ENCODE measurements at places on chromosomes 3 and 15.

DNA sequence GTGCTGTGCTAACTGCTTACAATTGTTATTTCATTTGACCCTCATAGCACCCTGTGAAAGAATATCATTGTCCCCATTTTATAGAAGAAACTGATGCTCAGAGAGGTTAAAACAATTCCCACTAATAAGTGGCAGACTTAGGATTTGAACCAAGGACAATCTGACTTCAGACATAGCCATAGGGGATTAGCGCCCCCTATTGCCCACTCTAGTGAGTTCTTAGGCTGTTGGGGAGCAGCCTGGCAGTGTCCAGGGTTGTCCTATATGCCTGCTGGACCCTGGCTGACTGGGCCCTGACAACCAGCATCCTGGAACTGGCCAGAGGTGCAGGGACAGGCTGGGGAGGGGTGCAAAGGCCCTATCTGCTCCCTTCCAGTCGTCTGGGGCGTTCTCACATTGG is 15.4 kb downstream of the DPH3 start:
- no peak for DNase-seq

GRCh38 chr15:61182946-61183345 is 46.2 kb downstream of the RORA start:
- DNase-seq, result no peak

DNA sequence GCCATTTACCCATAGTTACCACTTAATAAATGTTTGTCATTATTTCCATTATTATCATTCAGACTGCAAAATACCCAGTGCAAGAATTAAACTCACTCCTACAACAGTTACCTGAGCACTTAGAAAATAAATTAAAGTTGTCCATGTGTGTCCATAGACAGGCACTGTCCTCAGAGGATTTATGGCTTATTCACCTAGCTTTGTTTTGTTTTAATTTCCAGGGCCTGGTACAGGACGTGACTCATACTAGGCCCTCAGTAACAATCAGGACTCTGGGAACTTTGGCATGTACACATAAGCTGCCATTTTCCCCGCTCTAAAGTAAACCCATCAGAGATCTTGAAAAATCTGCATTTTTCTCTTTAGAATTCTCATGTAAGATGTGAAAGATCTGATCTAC is 458.5 kb upstream of the ARRDC4 start:
- no peak for DNase-seq

DNA sequence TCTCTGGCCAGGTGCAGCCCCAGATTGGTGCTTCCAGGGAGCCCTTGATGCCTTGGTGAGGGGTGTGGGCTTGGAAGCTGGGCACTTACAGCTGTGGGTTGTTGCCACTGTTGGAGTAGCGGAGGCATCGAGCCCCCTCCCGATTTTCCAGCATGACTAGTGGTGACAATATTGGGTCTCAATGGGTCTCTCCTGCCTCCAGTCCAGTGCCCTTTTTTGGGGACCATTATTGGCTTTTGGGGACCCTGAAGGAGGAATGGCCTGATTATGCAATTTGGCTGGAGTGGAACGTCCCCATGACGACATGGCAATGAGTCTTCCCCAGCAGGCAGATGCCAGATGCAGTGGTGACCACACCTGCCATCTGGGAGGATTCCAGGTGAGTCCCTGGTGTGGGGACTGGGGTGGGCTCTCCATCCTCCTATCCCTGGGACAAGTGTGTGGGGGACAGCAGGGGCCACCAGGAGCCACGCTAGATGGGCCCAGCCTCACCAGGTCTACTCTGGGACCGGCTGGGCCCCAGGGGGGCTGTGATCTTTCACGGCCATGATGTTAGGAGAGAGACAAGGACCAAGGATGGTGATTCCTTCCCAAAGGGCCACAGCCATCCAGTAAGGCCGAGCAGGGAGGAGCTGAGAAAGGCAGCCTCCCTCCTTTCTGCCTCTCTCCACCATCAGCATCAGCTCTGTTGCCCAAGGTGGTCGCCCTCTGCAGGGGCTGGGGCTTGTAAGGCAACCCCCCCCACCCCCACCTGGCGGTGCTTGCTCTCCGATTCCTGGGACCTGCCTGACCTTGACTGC is 196.8 kb downstream of the GOLGA6L6 start:
- DNase-seq, result no peak

DNA sequence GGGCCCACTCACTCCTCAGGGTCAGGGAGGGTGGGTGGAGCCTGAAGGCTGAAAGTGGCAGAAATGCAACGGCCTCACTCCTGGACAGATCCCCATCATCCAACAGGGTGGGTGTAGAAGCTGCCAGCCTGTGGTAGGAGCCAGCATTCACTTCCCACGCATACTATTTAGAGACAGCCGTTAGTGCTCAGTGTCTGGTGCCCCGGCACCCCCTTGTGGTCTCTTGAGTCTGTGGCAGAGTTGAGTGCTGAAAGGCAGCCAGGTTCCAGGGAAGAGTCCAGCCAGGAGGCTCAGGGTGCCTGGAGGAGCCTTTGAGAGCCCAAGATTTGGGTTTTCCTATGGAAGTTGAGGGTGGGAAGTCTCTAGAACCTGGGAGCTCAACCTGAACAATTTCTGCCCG is 2.1 kb upstream of the GNAT1 start:
- DNase-seq, result no peak

- no peak for DNase-seq
Measured at GRCh38 chr3:171378586-171378985, 81.6 kb downstream of the TNIK start.

DNA sequence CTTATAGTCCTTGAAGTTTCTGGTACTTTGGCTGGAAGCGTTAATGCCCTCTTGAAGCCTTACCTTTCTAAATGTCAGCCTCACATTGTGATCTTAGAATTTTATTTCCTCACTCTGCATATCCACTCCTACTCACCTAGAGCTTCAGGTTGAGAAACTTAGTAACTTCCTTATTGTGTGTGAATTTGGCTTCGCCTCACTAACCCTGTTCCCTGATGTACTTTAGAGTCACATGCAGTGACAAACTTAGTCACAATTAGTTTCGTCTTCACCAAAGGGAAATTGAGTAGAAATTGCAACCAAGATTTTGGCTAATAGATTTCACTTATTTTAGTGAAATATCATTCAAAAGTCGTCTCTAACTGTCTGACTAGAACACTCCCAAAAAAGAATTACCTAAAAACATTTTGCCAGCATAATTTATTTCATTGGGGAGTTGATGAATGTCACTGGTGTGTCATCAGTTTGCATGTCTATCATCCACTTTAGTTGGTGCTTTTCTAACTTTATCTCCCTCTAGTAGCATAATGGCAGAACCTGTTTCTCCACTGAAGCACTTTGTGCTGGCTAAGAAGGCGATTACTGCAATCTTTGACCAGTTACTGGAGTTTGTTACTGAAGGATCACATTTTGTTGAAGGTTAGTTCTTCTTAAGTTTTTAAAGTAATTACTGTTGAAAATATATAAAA is 960 bp downstream of the MFN1 start:
- DNase-seq, result no peak

- DNase-seq, result no peak
Measured at GRCh38 chr15:43518197-43518761, 871 bp downstream of the MAP1A start.

DNA sequence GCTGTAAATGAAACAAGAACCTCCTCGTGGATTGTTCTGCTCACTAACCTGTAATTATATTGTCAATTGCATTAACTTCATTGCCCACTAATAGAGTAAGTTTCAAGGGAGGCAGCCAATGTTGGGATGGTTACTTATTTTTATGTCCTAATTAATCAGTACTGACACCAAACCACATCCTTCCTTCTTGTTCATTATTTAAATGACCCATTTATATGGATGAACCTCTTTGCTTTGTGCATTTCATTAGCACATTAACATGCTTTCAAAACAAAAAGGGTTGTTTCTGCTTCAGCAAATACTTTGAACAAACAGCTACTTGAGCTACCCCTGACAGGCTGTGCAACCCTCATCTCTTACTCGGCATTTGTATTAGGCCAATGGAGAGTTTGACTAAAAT is 374.2 kb downstream of the MECOM start:
- no peak for DNase-seq

- no peak for DNase-seq
Measured at GRCh38 chr3:72520690-72521308, 327.4 kb downstream of the SHQ1 start.

- no peak for DNase-seq
Measured at GRCh38 chr15:62756326-62756994, 286.1 kb upstream of the TPM1 start.

- DNase-seq, result no peak
Measured at GRCh38 chr3:128524374-128525299, 31.6 kb upstream of the GATA2 start.

- no peak for DNase-seq
Measured at GRCh38 chr15:94066046-94066445, 165.3 kb upstream of the MCTP2 start.
